Stimulated activated CD8-positive, alpha-beta memory T cell treated with anti-CD3 and anti-CD28 coated beads, Interleukin-4, amount 100 ng/mL, for 1 hour (primary cell): ENCODE measurements at places on chromosomes 7 and 10.

DNA sequence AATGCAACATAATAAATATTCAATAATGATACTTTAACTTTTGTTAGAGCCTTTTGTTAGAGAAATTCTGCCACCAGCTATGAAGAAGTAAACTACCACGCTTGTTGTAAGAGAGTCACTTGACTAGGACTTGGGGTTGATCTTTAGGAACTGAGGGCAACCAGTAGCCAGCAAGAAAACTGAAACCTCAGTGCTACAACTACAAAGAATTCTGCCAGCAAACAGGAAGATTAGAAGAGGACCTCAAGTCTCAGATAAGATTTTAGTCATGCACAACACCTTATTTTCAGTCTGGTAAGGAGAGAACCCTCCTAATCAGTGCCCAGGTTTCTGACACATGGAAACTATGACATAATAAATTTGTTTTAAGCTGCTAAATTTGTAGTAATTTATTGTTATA is 498.3 kb upstream of the STEAP1 start:
- no peak for DNase-seq

- no peak for DNase-seq
Measured at GRCh38 chr10:108848046-108848445, 1075.3 kb downstream of the XPNPEP1 start.

DNA sequence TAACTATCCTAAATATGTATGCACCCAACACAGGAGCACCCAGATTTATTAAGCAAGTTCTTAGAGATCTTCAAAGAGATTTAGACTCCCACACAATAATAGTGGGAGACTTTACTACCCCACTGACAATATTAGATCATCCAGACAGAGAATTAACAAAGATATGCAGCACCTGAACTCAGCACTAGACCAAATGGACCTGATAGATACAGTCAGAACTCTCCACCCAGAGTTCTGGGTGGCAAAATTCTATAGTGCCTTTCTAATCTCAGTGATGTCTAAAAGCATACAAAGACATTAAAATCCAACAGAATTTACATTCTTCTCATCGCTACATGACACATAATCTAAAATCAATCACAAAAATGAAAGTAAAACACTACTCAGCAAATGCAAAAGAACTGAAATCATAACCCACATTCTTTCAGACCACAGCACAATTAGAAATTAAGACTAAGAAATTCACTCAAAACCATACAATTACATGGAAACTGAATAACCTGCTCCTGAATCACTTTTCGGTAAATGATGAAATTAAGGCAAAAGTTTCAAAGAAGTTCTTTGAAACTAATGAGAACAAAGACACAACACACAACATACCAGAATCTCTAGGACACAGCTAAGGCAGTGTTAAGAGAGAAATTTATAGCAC is 183.2 kb downstream of the AGMO start:
- no peak for DNase-seq

GRCh38 chr10:97851341-97852001 is 1.8 kb downstream of the GOLGA7B start:
- no peak for DNase-seq
